Esophagus muscularis mucosa (tissue), 4 donors: ENCODE measurements at places on chromosomes 3 and 15.

GRCh38 chr3:16134173-16134928 is 40.1 kb upstream of the GALNT15 start:
- peaks cover 19% of the 10 kb centered on the region for H3K4me1 ChIP-seq
- H3K36me3 ChIP-seq = no peaks in the 10 kb centered on the region
- peak overlapping the region; percentile 71 for H3K27ac ChIP-seq

- peak overlapping the region; percentile 58 for H3K27ac ChIP-seq
- no peaks in the 10 kb centered on the region for H3K27me3 ChIP-seq
- H3K4me1 ChIP-seq = peaks cover 30% of the 10 kb centered on the region
- no peak overlapping the region for H3K4me3 ChIP-seq
These were observed 37.4 kb downstream of the KLHL25 start for GRCh38 chr15:85757073-85757938.

DNA sequence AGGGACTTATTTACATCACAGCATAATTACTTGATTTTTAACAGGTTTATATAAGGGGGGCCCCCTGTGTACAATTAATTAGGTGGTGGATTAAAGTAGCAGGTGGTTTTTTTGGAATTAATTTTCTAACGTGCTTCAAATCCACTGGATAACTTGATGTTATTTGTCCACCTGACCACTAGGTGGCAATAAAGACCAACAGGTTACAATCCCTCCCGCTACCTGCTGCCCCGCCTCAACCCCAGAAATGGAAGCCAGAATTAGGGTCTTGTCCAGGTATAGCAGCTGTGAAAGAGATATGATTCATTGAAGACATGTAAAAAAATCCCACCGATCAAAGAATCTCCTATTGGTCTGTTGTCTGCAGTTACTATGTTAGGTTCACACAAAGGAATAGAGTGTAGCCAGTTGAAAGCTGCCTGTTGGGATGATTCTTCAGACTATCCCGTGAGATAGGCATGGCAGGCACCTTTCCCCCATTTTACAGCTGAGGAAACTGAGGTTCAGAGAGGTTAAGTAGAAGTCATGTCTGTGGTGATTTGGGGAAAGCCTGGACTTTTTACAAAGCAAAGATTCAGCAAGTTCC is 44.0 kb downstream of the MFSD1 start:
- H3K27ac ChIP-seq = no peak overlapping the region
- no peak for DNase-seq
- H3K27me3 ChIP-seq = no peaks in the 10 kb centered on the region

GRCh38 chr3:55518451-55518850 is 31.3 kb upstream of the WNT5A start:
- no peaks in the 10 kb centered on the region for H3K36me3 ChIP-seq
- H3K27ac ChIP-seq = no peak overlapping the region
- H3K4me3 ChIP-seq = no peak overlapping the region
- H3K4me1 ChIP-seq = peaks cover 9% of the 10 kb centered on the region

GRCh38 chr15:81500081-81500480 is 126.1 kb upstream of the TMC3 start:
- H3K36me3 ChIP-seq = no peaks in the 10 kb centered on the region
- no peaks in the 10 kb centered on the region for H3K4me1 ChIP-seq
- H3K27me3 ChIP-seq = no peaks in the 10 kb centered on the region
- no peak overlapping the region for H3K27ac ChIP-seq
- H3K4me3 ChIP-seq = no peak overlapping the region

- peaks cover 21% of the 10 kb centered on the region for H3K4me1 ChIP-seq
- no peaks in the 10 kb centered on the region for H3K36me3 ChIP-seq
- no peaks in the 10 kb centered on the region for H3K27me3 ChIP-seq
- peak overlapping the region; percentile 78 for H3K27ac ChIP-seq
These were observed 196.4 kb downstream of the VGLL3 start for GRCh38 chr3:86794361-86795065.

DNA sequence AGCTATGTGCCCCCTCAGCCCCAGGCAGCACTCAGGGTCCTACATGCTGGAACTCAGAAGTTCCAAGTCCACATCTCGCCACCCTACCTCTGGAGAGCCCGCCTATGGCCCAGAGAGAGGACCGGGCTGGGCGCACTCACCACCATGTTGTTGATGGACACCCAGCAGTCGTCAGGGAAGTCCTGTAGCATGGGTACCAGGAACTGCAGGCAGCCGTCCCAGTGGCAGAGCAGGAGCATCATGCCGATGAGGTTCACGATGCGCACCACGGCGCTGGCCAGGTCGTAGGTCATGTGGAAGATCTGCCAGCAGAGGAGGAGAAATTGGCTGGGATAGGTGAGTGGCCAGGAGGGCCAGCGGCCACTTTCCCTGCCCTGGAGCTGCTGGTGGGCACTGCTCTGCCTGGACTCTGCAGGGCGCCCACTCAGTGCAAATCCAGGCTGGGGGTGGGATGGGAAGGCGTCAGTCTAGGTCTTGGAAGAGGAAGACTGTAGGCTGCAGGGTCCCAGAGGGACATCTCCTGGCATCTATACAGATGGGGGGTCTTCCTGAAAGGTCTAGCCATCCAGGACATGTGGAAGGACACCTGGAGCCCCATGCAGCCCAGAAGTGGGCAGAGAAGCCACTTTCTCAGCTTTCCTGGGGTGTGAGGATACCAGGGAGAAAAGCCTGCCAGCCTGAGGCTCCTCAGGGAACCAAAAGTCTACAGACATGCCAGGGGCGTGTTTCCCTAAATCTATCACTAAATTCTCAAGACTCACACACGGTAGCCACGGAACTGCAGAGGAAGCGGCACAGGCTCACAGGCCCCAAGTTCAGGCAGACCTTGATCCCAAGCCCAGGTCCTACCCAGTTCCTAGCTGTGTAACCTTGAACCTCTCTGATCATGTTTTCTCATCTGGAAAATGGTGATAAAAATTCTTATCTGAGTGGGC is 36.5 kb downstream of the HCN4 start:
- no peak overlapping the region for H3K27ac ChIP-seq
- no peak overlapping the region for H3K4me3 ChIP-seq
- no peaks in the 10 kb centered on the region for H3K4me1 ChIP-seq
- DNase-seq = no peak
- no peaks in the 10 kb centered on the region for H3K27me3 ChIP-seq

DNA sequence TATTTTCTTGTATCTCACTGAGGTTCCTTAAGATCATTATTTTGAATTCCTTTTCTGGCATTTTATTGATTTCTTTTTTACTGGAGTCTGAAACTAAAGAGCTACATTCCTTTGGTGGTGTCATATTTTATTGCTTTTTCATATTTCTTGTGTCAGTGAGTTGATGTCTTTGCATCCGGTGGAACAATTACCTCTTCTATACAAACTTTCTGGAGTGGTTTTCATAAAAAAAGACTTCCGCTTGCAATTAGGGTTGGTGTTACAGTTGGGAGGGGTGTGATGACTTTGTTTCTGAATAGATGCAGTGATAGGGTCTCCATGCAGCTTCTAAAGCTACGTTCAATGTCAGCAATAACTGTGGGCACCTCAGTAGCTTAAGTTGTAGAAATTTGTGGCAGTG is 181.7 kb downstream of the LPP start:
- peak overlapping the region; percentile 63 for H3K27ac ChIP-seq
- H3K4me1 ChIP-seq = peaks cover 97% of the 10 kb centered on the region
- H3K36me3 ChIP-seq = no peaks in the 10 kb centered on the region

DNA sequence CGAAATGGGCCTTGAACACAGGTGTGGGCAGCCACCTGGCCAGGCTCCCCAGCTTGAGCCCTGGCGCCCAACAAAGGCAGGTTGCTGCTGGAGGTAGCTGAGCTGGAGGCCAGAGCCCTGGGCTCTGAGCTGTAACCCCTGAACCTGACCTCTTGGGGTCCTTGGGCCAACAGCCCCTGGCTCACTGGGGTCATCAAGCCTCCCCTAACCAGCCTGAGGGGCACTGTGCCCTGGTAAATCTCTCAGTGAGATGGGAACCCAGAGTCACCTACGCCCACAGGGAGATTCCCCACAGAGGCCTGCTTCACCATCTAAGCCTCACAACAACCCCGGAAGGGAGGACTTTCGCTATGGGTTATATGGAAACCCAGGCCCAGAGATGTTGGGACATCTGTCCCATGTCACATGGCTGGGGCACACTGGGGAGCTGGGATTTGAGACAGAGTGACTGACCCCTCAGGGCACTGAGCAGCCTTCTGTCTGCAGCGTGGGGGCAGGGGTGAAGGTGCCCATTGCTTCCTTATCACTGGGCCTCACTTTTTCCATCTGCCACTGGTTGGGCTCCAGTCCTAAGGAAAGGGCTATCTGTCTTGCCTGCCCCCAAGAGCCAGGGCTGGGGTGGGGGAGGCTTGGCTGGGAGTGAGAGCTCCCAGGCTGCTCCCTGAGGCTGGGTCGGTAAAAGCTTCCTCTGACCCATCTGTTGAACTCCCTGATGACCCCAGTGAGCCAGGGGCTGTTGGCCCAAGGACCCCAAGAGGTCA is 59.1 kb downstream of the IQSEC1 start:
- DNase-seq = no peak
- H3K27me3 ChIP-seq = no peaks in the 10 kb centered on the region
- peak overlapping the region; percentile 69 for H3K27ac ChIP-seq
- peak overlapping the region; percentile 22 for H3K4me3 ChIP-seq

DNA sequence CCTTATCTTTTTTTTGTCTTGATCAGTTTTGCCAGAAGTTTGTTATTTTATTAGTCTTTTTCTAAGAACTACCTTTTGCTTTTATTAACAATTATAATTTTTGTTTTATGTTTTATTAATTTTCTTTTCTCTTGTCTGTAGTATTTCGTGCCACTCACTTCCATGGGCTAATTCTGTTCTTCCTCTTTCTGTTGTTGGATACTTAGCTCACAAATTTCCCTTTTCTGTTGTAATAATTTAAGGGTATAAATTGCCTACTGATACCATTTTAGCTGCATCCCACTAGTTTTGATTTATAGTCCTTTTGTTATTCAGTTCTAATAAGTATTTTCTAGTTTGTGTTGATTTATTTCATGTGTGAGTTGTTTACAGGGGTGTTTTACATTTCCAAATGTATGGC is 48.6 kb downstream of the SNRK start:
- H3K4me3 ChIP-seq = no peak overlapping the region
- DNase-seq = no peak
- H3K4me1 ChIP-seq = no peaks in the 10 kb centered on the region
- no peaks in the 10 kb centered on the region for H3K27me3 ChIP-seq
- peaks cover 45% of the 10 kb centered on the region for H3K36me3 ChIP-seq
- no peak overlapping the region for H3K27ac ChIP-seq

- H3K27ac ChIP-seq = no peak overlapping the region
- DNase-seq = no peak
- no peaks in the 10 kb centered on the region for H3K36me3 ChIP-seq
These were observed 680.8 kb downstream of the GBE1 start for GRCh38 chr3:81080608-81081007.

DNA sequence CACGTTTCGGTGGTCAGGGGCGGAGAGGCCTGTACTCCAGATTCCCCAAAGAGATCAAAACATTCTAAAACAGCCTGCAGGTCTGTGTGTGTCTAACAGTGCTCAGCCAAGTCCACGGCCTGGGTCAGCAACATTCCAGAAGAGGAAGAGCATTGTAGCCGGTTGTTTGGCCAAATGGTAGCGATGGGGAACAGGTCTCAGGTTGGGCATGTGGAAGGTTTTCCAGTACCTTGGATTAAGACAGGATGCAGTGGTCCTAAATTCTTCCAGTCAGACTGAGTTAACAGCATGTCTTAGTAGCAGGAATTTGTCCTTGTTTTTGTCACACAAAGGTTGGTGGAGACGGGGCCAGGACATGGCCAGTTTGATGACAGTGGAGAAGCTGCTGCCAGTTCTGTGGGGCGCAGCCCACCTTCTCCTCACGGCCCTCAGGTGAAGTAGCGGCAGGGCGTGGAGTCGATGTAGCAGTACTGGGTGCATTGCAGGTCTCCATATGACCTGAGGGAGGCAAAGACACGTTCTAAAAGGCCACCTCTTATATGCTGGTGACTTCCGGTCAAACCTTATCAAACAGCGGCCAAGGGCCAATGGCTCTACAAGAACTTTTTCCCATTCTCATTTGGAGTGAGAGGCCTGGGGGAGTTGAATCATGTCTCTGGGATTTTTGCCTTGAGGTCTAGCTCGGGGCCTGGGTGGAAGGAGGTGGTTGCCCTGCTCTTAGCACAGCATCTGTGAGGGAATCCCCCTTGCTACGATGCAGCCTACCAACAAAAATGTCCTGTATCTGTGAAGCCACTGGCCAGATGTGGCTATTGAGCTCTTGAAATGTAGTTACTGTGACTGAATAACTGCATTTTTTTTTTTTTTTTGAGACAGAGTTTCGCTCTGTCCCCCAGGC is 24.1 kb downstream of the EAF1 start:
- no peaks in the 10 kb centered on the region for H3K4me1 ChIP-seq
- no peak overlapping the region for H3K27ac ChIP-seq
- no peak for DNase-seq
- no peak overlapping the region for H3K4me3 ChIP-seq

DNA sequence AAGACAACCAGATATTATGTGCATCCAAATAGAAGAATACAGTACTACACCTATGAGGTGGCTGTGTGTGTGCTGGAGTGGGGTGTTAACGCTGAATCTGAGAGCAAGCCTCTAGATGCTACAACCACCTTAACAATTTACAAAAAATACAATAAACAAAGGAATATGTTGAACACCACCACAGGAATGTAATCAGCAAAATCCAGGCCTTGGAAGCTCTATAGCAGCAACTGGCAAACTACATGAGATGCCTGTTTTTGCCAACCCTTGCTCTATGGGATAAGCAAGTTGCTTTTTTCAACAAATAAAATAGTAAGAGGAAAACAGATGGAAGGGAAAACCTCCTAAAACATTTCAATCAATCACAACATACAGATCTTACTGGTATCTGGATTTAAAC is 23.9 kb downstream of the SLTM start:
- peaks cover 29% of the 10 kb centered on the region for H3K4me1 ChIP-seq
- DNase-seq = no peak
- no peaks in the 10 kb centered on the region for H3K27me3 ChIP-seq
- H3K4me3 ChIP-seq = no peak overlapping the region

DNA sequence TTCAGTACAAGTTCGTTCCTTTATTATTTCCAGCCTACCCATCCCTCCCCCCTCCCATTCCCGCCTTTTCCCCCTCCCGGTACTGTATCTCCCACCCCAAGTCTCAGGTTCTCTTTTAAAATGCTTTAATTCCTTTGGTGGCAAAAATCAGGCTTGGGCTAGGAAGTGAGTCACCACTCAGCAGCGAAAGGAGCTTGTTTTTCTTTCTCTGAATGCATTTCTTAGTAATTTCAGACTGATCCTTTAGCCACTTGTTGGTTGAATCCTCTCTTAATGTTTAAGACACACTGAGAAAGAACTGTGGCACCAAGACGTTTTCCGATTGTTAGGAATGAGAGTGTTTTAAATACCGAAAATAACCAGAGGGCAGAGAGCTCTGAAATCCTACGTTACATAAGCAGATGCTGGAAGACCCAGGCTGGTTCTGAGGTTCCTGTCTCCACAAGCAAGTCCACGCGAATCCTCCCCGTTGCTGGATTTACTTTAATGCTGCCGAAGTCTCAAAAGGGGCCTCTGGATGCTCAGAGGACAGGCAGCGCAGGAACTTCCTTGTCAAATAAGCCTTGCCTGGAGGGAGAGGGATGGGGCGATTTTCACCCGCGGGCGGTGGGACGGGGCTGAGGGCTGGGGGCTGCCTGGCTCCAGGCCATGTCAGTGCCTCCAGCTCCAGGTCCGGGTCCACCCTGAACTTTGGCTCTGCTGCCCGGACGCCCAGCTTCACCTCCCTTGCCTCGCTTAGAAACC is 854 bp upstream of the COL8A1 start:
- H3K27me3 ChIP-seq = no peaks in the 10 kb centered on the region
- H3K36me3 ChIP-seq = no peaks in the 10 kb centered on the region
- H3K27ac ChIP-seq = peak overlapping the region; percentile 92
- peak overlapping the region; percentile 73 for H3K4me3 ChIP-seq
- DNase-seq = no peak

GRCh38 chr15:65663521-65663920 is 41.8 kb downstream of the SLC24A1 start:
- H3K4me3 ChIP-seq = no peak overlapping the region
- DNase-seq = no peak
- H3K36me3 ChIP-seq = peaks cover 23% of the 10 kb centered on the region
- H3K27ac ChIP-seq = no peak overlapping the region
- H3K4me1 ChIP-seq = no peaks in the 10 kb centered on the region
